ENCODE measurements at places on chromosomes 3 and 15. TPM values are rescaled to one million over a fixed set of nuclear protein-coding genes. Genes with fewer than 3 reads are reported as not detected.

The CHL1 gene
- 1.9 TPM for total RNA-seq

The APBA2 gene
- 0.26 TPM for total RNA-seq

The GOLGA8M gene
- not detected for total RNA-seq

The LMAN1L gene
- total RNA-seq: not detected

The ANXA2 gene
- total RNA-seq: 169 TPM

The HYAL1 gene
- total RNA-seq: 0.49 TPM

The GRK7 gene
- not detected for total RNA-seq

The ARNT2 gene
- not detected for total RNA-seq

The PPP1R14D gene
- total RNA-seq: not detected

The SMARCC1 gene
- total RNA-seq: 145 TPM

The GPX1 gene
- 555 TPM for total RNA-seq

GRCh38 chr3:99858469-99858868 lies 40.8 kb downstream of the CMSS1 start:
- DNase-seq: no peak

GRCh38 chr3:185744997-185745843 lies 79.6 kb downstream of the IGF2BP2 start:
- DNase-seq: peak; percentile 17

DNA sequence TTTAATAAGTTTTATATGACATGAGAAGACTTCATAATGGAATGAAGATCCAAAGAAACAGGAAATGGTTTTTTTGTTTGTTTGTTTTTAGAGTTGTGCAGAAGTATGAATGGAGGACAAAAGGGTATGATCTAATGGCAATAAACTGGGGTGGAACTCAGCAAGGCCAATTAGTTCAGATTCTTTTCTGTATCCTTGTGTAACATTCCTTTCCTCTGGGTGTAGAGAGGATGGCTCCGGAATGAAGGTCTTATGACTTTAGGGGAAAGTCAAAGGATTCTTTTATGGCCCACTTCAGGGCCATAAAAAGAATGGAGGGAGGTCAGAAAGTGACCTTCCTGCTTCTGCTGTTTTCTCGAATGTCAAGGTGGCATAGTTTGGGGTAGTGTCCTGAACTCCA lies 152.6 kb downstream of the DPH6 start:
- DNase-seq: no peak

- no peak for DNase-seq
Measured at GRCh38 chr15:82103468-82103867, 57.6 kb upstream of the MEX3B start.

DNA sequence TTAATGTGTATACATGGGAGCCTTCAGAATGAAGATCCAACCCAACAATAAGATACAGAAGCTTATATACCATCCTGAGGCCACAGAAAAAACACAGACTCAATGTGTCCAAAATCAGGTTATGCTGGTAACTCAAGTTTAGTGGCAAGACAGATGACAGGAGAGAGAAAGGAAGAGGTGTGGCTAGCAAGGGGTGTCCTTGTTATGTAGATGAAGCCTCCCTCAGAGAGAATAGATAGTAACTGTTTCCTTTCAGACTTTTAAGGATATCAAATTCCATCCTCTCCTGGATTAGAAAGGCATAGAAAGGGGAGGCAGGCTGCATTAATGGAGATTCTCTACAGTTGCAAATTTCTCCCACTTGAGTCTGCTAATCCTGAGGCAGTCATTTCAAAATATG lies 447.4 kb downstream of the GABRB3 start:
- DNase-seq: no peak

DNA sequence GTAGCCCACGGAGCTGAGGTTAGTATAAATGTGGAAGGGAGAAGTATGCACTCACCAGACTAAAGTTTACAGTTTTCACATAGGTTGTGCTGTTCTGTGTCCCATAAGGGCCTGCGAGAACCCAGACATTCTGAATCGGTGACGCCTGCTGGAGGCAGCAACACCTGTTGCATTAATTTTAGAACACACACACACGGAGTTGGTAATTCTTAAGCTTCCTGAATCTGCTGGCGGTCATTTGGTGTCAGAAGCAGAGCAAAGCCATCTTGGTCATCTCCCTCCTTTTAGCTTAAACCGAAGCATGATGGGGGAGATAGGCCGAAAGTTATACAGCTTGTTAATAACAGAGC lies 41.1 kb upstream of the AP3B2 start:
- DNase-seq: peak; percentile 4

DNA sequence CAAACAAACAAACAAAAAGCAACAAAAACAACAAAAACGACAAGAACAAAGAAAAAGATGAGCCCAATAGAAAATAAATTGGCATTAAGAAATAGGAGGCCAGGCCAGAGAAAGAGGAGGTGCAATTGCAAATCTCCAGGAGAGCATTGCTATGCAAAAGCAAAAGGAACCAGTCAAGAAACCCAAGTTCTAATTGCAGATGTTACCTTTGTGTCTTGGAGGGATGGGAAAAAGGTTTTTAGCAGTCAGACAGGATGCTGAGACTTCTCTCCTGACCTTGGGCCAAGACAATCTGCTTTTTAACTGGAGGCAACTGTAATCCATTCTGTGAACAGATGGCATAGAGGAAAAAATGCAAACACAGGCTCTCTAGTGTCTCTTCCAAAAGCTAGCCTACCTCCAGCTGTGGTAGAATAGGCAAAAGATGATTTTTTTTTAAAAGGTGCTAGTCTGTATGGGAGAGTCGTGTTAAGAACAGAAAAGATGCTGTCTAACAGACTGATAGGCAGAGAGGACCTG lies 56.4 kb downstream of the LSAMP start:
- no peak for DNase-seq

DNA sequence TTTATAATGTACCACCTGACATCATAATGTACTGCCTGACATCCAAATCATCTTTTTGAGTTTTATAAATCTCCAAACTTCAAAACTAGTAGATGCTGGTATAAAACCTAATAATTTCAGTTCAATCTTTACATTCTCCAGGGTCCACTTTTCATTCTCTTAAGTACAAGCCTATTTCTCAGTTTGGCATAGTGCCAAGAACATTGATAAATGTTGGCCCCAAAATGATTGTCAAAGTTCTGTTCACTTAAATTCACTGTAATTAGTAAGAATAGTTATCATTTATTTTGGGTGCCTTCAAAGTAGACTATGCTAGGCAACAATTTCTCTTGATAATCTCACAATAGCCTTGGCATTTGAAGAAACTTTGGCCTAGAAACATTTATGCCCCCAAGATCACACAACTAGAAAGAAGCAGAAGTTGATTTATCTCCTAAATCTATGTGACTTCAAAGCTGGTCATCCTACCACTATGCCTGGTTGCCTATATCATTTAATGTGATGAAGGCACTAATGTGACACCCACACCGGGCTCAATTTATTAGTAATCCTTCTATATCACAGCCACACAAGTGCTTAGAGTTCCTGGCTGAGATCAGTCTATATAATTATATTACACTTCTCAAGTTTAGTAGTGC lies 101.7 kb downstream of the ZNF609 start:
- DNase-seq: no peak

GRCh38 chr3:185582871-185583270 lies 3.2 kb upstream of the SENP2 start:
- DNase-seq: peak; percentile 66

DNA sequence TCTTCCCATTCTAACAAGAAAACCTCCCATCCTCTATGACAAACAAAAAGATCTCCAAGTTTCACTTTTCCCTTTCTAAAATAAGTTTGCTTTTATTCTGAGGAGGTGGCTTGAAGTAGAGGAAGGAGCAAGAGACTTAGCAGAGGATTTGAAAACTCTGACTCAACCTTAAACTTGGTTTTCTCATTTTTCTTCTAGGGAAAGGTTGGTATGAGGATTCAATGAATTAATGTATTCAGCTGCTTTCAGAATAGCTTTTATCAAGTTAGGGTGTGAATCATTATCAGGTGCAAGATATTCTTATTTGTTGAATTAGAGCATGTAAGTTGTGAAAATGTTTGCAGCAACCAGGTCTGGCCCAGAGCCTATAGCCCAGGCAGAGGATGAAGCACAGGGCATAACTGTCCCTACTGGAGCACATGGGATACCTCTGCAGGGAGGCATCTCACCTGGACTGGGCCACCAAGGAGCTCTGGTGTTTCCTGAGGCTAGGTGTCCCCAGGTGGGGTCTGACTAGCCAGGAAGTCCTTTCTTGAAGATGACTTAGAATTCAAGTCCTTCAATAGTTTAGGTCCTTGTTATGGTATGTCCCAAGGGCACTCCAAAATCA lies 42.3 kb downstream of the SATB1 start:
- no peak for DNase-seq

GRCh38 chr3:72204452-72204851 lies 419.5 kb upstream of the PROK2 start:
- DNase-seq: no peak

DNA sequence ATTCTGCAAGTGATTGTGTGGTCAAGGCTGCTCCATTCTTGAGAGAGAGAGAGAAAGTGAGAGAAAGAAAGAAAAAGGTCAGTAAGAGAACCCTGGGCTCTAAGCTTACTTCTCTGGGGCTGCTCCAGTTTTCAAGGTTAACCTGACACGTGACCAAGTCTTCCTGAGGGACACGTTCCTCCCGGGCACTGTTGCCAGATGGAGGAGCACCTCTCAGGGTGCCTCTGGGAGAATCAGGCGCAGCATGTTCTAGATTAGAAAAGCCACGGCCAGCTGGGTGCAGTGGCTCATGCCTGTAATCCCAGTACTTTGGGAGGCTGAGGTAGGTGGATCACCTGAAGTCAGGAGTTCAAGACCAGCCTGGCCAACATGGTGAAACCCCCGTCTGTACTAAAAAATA lies 60.8 kb downstream of the ITGA11 start:
- DNase-seq: no peak

- DNase-seq: no peak
Measured at GRCh38 chr3:77195766-77196545, 156.1 kb downstream of the ROBO2 start.

GRCh38 chr3:33211444-33211843 lies 7.2 kb downstream of the SUSD5 start:
- no peak for DNase-seq

DNA sequence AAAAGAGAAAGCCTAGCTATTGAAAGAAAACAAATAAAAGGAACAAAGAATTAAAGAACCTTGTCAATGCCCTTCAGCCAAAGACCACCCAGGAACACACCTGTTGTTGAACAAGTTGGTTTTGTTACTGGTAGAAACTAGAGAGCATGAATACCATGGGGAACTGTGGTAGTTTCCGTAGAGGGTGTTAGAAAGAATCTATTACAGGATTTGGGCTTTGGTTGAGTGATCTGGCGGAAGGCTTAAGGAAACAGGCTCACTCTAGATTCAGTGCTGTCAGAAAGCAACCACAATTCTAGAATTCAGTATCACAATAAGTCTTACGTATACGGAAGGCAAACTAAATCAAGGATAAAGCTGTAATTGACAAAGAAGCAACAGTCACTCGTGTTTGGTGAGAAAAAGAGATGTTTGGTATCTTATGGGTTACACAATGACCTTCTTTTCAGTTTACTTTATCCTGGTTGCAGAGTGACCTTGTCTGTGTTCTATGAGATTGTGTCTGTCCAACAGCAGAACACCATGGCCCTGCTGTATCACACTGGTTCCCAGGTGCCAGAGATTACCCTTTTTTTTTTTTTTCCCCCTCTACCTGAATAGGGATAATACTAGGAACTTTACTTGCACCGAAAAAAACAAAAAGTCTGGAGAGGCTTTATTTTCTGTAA lies 265.9 kb downstream of the SHQ1 start:
- DNase-seq: peak; percentile 76

- DNase-seq: no peak
Measured at GRCh38 chr3:170897978-170898377, 10.5 kb downstream of the EIF5A2 start.

- DNase-seq: no peak
Measured at GRCh38 chr3:41234823-41235721, 35.8 kb downstream of the CTNNB1 start.

- DNase-seq: no peak
Measured at GRCh38 chr3:116423374-116423773, 21.9 kb downstream of the LSAMP start.

DNA sequence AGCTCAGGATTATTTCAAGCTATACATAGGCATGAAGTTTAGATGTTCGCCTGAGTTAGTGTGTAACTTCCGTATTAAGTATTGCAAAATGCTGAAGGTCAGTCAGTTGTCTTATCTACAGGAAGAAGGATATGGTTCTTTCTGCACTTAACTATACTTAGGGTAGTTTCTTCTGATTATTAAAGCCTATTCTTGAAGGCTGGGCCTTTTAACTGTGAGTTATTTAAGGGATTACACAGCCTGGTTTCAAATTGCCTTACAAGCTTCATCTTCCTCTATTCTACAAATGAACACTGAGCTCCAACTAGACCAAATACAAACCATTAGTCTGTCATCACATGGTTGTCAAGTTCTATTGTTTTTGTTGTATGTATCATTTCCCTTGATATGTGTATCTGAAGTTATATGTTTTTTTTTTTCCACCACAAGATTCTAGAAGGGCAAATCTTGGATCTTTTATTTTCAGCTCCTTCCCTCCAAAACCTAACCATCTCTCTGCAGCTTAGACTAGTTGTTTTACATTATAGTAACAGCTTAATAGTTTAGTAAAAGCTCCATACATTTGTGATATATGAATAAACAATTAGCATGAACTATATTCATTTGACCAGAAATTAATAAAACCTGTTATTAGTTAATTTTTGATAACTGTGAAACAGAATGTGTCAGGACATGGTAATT lies 272.9 kb upstream of the KCNMB2 start:
- no peak for DNase-seq

GRCh38 chr3:24290596-24290995 lies 204.1 kb downstream of the THRB start:
- DNase-seq: no peak

GRCh38 chr3:147915057-147915456 lies 505.9 kb downstream of the ZIC1 start:
- no peak for DNase-seq

DNA sequence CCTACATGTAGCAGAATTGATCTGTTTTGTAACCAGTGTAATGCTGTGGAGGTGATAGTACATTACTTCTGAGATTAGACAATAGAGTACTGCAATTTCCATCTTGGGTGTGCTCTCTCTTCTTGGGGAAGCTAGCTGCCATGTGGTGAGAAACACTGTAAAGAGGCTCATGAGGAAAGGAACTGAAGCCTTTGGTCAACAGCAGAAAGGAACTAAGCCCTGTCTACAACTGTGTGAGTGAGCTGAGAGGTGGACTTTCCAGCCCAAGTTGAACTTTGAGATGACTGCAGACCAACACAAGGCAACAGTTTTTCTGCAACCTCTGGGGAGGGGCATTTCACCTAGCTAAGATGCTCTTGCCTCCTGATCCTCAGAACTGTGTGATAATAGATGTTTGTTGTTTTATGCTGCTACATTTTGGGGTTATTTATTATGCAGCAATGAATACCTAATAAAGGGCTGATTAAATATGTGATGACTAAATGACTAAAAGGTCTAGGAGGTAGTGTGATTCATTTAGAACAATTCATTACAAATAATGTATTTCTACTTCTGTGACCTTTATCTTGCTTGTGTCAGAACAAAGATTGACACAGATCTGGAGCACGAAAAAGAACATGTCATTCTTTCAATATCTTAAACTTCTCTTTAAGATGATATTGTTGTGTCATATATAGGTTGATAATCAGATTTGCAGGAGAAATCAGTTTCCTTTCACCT lies 121.6 kb upstream of the THRB start:
- DNase-seq: no peak

All from GM12878 (cell line).